Aorta (tissue), 5 donors: ENCODE measurements at places on chromosomes 4 and X.

DNA sequence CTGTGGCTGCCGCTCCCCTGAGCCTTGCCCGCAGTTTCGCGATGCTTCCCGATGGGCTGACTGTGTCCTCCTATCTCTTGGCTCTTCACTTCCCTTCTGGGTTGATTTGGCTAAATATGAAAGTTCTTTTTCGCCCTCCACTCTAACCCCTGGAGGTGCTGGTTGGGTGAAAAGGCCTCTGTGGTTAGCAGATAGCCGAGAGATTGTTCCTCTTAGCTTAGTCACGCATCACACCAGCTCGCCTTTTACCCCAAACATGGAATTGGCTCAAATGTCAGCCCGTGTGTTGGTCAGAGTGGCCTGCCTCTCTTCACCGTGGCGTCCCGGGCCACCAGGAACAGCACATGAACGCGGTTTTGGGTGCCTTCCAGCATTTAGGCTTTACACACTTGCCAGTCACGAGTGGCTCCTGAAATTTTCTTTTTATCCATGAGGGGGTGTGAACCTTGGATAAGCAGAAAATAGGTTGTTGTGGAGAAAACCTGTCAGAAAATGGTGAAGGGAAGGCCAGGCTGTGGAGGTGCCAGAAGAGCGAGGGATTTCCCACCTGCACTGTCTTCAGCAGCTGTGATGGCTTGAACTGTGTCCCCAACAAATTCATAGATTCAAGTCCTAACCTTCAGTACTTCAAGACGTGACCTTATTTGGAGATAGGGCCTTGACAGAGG lies 8.9 kb downstream of the CLCN4 start:
- no peak for DNase-seq

GRCh38 chr4:23382879-23383278 lies 507.0 kb downstream of the PPARGC1A start:
- DNase-seq: no peak

GRCh38 chrX:37603938-37604409 lies 32.5 kb downstream of the LANCL3 start:
- DNase-seq: no peak

GRCh38 chr4:111108153-111108552 lies 485.3 kb upstream of the PITX2 start:
- no peak for DNase-seq

DNA sequence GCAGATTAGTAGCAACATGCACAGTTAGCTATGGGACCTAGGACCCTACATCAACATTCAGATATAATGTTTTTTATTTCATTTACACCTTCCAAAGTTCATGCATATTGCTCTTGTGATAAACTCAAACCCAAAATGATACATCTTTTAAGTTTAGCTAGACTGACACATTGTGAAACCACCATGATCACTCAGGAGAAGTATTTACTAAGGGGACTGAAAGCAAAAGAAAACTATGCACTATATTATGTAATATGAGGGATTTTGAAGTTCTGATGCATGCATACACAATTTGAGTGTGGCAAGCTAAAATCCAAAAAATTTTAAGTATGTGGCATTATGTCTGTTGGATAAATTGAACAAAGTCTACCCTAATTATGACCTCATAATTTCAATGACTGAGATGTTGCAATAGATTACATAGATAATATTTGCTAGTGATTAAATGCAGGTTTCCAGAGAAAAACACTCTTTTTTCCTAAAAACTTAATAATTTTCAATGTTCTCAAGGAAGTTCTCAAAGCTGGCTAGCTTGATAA lies 914.8 kb upstream of the GRIA3 start:
- DNase-seq: no peak

- DNase-seq: no peak
These were observed 147.2 kb downstream of the SOWAHB start for GRCh38 chr4:76750716-76751115.

- no peak for DNase-seq
These were observed 251.0 kb downstream of the PRDM5 start for GRCh38 chr4:120671538-120671937.

DNA sequence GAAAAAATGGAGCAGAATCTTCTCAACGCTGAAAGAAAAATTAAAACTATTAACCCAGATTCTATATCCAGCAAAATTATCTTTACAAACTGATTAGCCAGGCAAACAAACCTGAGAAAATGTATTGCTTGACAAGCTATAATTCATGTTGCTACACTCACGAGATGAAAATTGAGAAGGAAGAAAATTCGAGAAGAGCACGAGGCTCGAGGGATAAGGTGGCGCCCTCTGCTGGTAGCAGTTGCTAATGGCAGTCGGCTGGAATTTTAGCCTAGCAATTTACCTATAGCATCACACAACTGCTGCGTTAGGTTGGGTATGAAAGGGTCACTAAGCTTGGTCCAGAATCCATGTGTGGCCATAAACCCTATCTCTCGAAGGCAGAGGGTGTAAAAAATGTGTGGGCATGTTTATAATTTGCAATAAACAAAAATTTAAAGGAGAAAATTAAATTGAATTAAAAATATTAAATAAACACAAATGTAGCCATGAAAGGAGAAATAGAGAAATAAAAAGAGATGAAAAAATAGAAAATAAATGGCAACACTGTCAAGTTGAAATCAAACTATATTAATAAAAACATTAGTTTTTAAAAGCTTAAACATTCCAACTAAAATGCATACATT lies 126.6 kb downstream of the PPP4R3C start:
- DNase-seq: no peak

DNA sequence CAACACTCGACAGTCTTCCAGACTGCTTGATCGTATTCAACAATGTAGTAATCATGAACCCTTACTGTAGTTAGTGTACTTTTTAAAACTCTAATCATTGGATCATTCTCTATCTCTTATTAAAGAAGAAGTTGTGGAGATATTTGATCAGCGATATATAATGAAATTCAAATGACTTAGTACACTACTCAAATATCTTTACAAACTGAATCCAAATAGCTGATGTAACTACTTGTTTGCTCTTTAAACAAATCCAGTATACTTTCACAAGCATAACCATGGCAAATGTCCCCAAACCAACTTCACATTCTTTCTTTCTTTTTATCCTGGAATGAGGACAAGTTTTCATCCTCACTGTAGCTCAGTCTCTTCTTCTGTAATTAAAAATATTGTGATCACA lies 1569.9 kb upstream of the ADGRL3 start:
- DNase-seq: no peak
